Hepatocyte (in vitro differentiated cells): ENCODE measurements at places on chromosomes 16 and 17. TPM values are rescaled to one million over a fixed set of nuclear protein-coding genes. Genes with fewer than 3 reads are reported as not detected.

Gene YBX2
- total RNA-seq, result 1.4 and 1.7 TPM in 2 replicates

DNA sequence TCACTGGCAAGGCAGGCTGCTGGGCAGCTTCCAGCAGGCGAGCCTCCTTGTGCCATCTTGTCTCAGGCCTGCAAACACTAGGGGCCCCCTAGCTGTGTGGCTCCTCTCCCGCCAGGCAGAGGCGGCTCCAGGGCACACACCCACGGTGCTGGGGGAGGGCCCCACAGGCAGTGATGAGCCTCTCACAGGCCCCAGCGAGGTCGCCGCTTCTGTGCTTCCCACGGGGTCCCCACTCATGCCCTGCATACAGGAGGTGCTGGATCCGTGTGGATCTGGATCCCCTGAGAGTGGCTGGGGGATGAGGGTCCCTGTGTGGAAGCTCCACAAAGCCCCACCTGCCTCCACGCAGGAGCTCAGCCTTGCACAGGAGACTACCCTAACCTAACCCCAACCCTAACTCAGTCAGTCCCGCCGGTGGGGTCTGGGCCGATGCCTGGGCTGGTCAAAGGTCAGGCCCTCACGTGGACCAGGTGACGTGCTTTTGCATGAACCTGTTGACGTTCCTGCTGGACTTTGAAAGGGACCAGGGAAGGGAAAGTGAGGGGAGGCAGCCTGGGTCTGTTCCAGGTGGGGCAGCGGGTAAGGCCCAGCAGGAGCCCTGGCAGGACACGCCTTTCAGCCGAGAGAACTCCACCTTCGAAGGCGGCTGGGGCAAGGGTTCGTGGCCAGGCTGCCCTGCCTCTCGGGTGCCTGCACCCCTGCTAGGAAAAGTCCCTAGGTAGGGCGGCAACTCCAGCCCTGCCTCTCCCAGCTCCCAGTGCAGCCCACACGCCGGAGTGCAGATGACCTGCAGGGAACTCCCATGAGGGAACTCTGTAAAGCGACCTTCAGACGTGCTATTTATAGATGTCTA lies 5.2 kb downstream of the SECTM1 start:
- DNase-seq, result peak; percentile 78

Gene CRHR1
- total RNA-seq, result not detected in 2 replicates

DNA sequence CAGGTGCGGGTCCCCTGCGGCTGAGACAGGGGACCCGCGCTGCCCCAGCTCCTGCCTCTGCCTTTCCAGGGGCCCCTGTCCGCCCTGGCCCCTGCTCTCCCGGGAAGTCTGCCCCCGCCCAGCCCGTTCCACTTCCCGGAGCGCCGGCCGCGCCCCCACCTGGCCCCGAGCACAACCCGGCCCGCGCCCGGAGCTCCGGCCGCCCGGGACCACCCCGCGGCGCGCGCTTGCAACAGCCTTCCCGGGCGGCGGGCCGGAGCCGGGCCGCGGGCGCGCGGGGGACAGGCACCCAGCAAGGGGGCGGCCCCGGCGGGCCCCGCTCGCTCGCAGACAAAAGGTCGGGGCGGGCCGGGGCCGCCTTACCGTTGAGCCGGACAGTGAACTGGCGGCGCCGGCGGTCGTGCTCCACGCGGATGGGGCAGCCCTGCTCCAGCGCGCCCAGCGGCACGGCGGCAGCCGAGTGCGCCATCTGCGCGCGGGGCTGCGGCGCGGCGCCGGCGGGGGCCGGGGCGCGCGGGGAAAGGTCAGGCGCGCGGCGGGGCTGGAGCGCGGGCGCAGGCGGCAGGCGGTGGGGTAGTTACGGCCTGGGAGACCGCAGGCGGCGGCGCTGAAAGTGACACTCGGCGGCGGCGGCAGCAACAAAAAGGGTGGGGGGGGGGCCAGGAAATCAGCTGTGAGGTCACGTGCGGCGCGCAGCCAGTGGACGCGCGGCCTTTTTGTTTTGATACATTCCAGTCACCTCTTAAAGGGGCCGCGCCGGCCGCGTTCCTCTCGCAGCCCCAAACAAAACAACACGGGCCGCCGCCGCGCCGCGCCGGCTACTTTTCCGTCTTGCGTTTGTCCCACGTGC lies at the start of gene NATD1:
Gene NATD1, minus strand, starts transcription at position 615 of the 850 bp plus-strand sequence. Its CDS starts 146 bp downstream, at position 469.
- DNase-seq, result peak; percentile 92

DNA sequence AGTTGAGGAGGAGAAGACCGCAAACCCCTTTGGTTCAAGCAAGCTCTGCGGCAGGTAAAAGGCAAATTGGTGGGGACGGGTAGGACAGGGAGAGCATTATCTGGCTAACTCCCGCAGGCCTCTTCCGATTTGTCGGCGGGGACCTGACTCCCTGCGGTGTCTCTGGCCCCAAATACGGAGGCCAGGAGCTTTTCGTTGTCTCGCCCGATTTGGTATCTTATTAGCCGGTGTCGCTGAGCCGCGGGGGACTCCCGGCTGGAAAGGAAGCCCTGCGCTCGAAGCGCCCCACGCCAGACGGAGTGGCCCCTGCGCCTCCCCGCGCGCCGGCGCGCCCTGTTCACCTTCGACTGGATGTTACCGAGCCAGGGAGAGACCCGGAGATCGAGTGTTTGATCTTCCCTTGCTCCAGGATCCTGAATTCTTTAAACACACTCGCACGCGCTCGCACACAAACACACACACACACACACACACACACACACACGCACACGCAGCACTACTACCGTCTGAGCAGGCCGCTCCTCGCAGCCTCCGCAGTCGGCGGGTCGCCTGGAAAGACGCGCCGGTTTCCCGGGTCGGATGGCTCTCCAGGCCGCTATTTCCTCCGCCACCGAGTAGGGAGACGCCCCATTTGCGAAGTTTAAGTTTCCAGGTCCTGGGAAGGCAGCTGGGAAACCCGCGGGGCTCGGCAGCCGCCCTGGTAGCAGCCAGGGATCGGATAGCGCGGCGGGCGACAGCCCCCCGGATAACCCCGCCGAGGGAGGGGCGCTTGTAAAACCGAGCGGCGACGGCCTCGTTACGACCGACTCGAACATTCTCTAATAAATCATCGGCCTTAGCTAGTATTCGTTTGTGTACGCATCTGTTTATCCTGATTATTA lies 3.3 kb downstream of the PRAC1 start:
- DNase-seq, result no peak

DNA sequence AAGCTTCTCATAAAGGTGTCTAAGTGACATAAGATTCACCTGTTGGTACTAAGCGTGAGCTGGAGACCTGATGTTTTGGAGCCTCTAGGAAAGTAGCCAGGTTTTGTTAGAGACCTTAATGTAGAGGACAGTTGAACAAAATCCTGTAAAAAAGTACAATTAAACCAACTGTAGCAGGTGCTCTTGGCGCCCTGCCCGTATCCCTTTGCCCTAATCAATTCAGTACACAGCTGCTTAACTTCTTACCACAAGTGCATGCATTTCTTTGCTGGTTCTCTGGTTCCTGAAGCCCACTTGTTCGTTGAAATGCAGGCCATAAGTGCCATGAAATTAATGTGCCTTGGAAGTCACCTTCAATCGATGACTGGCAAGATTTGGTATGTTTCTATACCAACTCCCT lies 24.4 kb downstream of the GLP2R start:
- DNase-seq, result no peak

Gene GAS2L2
- total RNA-seq, result not detected in 2 replicates

- peak; percentile 44 for DNase-seq
Measured at GRCh38 chr17:17075125-17075781, 33.0 kb downstream of the MPRIP start.

DNA sequence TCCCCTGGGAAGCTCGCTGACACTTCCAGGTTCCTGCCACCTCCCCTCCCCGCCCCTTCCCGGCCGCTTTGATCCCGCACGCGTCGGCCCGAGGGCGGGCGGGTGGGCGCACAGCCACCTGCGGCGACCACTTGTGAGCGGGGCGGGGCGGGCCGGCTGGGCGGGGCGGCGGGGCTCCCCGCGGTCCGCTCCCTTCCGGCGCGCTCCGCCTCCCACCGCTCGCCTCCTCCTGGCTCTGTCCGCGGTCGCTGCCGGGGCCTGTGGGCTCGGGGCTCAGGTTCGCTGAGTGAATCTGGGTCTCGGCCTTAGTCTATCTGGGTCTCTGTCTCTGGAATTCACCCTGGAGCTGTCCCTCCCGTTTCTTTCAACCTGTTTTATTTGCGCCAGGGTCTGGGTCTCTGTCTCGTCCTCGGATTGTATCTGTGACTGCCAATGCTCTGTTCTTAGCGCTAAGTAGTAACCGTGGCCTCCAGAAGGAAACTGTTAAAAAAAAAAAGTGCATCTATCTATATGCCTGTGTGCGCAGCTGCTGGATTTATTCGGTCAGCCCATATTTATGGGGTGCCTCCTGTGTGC lies 2.7 kb upstream of the HES7 start:
- DNase-seq, result peak; percentile 79

GRCh38 chr17:29592850-29593551 lies at the start of gene ANKRD13B:
ANKRD13B (plus strand) TSS chr17:29593132; CDS start chr17:29593622, 490 bp downstream.
- DNase-seq, result peak; percentile 45

Gene TCAP
- total RNA-seq, result 0.90 and 1.0 TPM in 2 replicates

- no peak for DNase-seq
Measured at GRCh38 chr17:65527857-65528591, 33.4 kb downstream of the AXIN2 start.

Gene TMEM204
- 4.7 and 5.4 TPM in 2 replicates for total RNA-seq

Gene FBXL16
- total RNA-seq, result 0.07 and 0.28 TPM in 2 replicates

DNA sequence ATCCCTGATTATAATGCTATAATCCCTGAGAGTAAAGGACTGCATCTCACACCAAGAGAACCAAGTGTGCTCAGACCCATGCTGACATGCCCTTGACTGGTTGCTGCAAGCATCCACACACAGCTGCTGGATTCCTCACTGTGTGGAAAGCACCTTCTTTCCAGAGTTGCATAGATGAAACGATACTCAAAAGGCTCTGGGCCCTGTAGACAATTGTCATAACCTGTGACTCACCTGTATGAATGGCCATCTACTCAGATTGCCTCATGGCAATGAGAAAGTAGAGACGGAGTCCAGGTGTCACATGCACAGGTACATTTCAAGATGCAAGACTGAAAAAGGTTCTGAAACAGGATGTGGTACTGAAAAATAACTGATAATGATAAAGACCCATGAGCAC lies 58.1 kb downstream of the MPHOSPH6 start:
- DNase-seq, result peak; percentile 14

DNA sequence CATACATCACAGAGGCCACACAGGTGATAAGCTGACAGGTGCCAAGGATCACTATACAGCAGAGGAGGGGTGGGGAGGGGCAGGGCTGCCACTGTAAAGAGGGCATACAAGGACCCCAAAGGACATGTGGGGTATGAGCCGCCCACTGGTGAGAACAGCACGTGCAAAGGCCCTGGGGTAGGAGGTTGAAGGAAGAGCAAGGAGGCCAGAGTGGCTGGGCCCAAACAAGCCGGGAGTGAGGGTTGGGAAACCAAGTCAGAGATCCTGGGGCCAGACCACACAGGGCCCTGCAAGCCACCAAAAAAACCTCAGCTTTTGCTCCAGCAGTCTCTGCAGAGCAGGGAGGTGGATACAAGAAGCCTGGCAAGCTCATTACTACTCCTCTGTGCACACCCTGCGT lies 6.5 kb downstream of the NATD1 start:
- DNase-seq, result no peak

Gene CMTM2
- total RNA-seq, result not detected in 2 replicates

DNA sequence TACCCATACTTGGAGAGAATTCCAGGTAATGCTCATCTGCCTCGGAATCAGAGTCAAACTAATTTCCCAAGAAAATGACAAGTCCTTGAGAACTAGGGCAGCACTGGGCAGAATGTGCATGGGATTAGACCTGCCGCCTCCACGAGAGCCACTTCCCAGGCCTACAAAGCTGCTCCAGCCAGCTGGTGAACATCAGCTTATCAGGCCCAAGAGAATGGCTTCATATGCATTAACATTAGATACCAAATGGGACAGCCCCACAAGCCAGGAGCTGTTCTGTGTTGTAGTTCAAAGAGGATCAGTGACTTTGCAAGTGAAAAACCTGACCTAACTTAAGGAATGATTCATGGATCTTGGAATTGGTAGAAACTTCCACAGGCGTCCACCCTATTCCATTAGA lies 203.3 kb downstream of the CYLD start:
- no peak for DNase-seq

DNA sequence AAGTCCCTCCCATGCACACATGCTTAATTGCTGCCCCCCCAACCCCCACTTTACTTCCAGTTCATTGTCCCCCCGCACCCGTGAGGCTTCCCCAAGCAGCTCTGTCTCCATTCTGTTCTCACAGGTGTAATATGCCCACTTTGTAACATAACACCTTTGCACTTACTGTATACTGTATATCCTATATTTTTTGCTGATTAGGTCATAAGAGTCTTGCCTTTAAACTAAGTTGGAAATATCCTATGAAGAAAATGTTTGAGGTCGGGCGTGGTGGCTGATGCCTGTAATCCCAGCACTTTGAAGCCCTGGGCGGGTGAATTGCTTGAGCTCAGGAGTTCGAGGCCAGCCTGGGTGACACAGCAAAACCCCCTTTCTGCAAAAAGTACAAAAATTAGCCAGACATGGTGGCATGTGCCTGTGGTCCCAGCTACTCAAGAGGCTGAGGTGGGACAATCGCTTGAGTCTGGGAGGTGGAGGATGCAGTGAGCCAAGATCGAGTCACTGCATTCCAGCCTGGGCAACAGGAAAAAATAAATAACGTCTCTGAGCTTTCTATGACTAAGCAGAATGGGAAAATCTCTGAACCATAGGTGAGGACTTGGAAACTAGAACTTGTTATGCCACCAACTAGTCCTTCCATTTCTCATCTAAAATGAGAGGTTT lies 76.1 kb downstream of the TNRC6C start:
- no peak for DNase-seq

GRCh38 chr17:44655983-44656710 lies at the start of gene MEIOC:
MEIOC (plus strand) TSS chr17:44656468; CDS start chr17:44656614, 146 bp downstream.
- DNase-seq, result peak; percentile 33

Gene ORAI3
- 42.4 and 52.5 TPM in 2 replicates for total RNA-seq

DNA sequence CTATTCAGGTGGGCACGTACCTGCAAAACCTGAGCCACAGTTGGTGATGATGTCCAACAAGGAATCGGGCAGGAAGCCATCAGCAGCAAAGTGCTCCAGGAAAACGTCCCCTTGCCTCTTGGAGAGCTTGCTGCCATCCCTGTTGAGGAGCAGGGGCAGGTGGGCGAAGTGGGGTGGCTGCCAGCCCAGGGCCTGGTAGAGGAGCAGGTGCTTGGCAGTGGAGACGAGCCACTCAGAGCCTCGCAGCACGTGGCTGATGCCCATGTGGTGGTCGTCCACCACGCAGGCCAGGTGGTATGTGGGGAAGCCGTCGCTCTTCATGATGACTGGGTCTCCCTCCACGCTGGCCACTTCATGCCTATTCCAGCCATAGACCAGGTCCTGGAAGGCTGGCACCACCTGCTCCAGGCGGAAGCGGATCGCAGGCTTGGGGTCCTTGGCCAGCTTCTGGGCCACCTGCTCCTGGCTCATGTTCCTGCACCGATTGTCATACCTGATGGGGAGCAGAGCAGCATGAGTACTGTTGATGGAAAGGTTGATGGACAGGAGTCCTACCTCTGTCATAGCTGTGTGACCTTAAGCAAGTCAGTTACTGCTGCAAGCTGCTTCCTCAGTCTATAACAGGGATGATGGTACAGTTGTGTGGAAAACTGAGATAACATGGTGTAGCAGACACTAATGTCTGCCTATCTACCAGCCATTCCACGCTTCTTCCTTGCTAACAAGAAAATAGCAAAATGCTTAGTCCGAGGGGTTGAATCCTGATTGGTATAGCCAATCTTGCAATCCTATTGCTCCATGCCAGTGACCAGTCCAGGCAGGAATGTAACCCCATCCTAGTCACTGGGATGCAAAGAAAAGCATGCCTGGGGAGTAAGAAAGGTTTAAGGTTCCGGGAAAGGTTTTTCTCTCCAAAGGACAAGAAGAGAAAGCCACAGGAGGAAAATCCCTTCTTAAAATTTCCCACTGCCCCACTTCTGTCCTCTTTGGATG lies 22.0 kb downstream of the EARS2 start:
- DNase-seq, result no peak

- peak; percentile 49 for DNase-seq
Measured at GRCh38 chr17:1865252-1866037, 35.6 kb downstream of the RPA1 start.
